ENCODE measurements at places on chromosomes 1 and 21. TPM values are rescaled to one million over a fixed set of nuclear protein-coding genes. Genes with fewer than 3 reads are reported as not detected.

ASPM gene
- 65.6 TPM for total RNA-seq

DMRTA2 gene
- not detected for total RNA-seq

TFF1 gene
- total RNA-seq: not detected

NCAM2 gene
- total RNA-seq: 0.02 TPM

IFNAR1 gene
- total RNA-seq: 32.3 TPM

MPZ gene
- 2.7 TPM for total RNA-seq

SMIM11 gene
- 16.3 TPM for total RNA-seq

USP25 gene
- total RNA-seq: 43.4 TPM

KLHDC9 gene
- 0.20 TPM for total RNA-seq

NBPF10 gene
- 4.5 TPM for total RNA-seq

Measured in T-helper 2 cell treated with Interferon-gamma antibody and Interleukin-4, amounts not matched to agents 100 ng/mL and 5 ng/mL, for 36 hours (primary cell).